ENCODE measurements at places on chromosomes 7 and 10.

DNA sequence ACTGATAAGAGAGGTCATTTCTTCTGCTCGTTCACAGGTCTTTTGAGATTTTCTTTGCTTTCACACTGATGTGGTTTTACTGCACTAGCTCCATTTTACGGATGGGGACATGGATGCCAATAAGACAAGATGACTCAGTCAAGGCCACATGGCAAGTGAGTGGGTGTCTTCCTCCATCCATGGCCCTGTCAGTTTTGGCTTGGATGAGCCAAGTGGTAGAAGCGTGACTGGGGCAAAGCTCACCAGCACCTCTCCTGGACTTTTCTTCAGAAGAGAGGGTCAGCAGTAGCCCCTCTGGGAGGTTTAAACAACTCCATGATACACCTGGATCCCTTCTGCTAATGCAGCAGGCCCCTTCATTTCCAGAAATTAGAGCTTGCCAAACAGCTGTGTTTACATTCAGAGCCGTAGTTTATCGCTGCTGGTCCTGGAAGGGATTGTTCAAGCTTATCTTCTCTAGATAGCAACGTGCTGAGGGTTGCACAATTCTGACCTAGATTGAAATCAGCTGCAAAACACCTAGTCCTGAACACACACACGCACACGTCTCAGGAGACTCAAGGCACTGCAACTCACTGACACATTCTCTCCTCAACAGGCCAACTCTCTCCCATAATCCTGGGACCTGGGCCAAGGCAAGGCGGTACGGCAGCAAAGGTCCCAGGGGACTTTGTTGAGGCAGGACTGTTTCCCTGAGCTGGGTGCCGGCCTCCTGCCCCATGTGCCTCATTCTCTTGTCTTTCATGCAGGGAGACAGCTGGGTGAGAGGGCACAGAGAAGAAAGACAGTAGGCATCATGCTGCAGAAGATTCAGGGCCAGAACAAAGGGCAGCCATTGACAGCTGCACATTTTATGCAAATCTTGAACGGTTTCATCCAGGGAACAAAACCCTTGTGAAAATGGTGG, 14.2 kb upstream of the PDCD4 start:
- no peak for DNase-seq

DNA sequence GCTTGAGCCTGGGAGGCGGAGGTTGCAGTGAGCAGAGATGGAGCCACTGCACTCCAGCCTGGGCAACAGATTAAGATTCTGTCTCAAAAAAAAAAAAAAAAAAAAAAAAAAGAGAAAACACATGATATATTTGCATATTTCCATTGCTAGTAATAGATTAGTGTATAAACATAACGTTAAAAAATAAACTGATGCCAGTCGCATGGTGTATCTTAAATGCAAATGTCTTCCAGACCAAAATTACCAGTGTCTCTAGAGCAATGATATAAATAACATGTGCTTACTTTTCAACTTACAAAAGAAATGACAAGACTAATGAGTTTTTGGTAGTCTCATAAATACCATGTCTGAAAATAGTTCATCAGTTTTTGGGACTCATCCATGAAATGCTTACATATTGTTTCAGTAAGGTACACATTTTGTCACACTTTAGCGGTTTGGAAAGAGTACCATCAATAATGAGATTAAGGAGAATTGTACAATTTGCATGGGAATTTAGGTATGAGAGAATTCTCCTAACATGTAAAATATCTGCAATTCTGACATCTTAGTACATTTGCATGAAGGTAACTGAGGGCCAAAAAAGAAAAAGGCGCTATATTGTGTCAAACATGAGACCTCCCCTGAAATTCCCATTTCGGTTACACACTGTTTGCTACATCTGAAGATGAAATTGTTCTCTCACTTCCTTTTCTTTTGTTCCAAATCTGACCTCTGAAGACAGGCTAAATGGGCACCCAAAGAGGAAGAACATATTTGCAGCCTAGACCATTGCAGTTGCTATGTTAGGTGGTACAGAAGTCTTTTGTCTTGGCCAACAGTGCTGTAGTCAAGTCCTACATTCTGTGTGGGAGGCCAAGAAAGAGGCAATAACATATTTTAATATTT, 51.5 kb upstream of the PIP4K2A start:
- no peak for DNase-seq

- no peak for DNase-seq
Measured at GRCh38 chr7:108589199-108589598, 19.5 kb downstream of the DNAJB9 start.

DNA sequence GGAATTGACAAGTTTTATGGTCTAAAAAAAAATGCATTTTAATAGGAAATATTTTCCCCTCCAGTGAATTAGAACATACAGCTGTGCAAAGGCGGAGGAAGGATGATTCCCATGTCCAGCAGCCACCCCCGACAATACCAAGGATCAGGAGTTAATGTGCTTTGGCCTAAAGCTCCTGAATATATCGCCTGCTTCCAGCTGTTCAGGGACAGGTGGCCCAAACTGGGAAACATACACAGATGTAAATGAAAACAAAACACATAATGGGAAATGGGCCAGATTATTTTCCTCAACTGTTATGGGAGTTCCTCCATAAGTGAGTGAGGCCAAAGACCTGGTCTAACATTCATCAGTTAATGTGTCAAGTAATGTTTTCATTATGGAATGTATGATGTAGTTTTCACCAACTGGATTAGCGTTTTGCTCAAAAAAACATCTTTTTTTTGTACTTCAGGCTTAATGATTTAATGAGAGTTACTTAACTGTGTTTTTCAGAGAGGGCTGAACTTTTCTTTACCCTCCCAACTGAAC, 55.1 kb upstream of the LAMB1 start:
- DNase-seq, result no peak

- DNase-seq, result no peak
Measured at GRCh38 chr7:158824028-158824427, 5.3 kb downstream of the ESYT2 start.

DNA sequence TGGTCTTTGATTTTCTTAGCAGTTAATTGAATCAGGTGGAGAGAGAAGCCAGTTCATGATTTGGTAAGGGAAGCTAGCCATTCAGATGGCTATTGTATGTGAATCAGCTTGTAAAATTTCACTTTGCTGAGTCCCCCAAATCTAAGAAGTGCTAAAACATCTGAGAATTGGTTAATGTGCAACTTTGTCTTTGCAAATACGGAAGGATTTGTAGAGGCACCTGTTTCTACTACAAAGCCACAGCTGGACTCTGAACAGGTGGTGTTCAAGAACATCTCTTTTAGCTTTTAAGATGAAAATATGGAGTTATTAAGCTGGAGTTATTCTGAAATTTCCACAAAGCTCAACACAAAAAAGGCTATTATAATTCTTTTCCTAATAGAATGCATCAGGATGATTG, 132.6 kb downstream of the VPS50 start:
- no peak for DNase-seq

DNA sequence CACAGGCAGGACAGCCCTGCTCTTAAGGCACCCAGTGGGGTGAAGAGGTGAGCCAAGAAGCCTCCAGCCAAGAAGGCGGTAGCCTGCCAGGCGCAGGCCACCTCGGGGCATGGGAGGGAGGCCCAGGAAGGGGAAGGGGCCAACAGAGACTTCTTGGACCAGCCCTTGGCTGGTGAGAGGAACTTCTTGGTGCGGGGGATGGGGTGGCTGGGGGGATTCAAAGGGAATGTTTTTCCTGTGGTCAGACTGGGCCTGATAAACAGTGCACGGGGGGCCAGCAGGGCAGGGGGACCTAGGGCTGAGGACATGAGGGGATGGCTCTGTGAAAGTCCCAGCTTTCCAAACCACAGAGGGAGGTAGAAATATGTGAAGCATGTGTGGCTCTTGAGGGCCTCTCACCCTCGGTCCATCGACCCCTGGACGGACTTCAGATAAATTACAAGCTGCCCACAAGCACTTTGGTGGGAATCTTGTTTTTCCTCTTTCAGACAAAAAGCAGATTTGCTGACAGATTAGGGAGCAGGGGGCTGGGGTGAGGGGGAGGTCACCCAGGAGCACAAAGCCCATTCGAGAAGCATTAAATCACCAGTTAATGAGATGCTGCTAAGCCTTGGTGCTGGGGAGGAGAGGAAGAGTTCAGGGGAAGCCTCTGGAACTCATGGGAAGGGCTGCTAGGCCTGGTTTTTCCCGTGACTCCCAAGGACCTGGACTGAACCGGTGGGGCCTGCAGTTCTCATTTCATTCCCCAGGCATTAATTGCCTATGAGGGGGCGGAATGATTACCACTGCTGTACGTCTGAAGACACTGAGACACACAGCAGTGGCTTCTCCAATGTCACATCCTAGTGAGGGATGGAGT, 11.3 kb downstream of the CRYGN start:
- peak; percentile 70 for DNase-seq

DNA sequence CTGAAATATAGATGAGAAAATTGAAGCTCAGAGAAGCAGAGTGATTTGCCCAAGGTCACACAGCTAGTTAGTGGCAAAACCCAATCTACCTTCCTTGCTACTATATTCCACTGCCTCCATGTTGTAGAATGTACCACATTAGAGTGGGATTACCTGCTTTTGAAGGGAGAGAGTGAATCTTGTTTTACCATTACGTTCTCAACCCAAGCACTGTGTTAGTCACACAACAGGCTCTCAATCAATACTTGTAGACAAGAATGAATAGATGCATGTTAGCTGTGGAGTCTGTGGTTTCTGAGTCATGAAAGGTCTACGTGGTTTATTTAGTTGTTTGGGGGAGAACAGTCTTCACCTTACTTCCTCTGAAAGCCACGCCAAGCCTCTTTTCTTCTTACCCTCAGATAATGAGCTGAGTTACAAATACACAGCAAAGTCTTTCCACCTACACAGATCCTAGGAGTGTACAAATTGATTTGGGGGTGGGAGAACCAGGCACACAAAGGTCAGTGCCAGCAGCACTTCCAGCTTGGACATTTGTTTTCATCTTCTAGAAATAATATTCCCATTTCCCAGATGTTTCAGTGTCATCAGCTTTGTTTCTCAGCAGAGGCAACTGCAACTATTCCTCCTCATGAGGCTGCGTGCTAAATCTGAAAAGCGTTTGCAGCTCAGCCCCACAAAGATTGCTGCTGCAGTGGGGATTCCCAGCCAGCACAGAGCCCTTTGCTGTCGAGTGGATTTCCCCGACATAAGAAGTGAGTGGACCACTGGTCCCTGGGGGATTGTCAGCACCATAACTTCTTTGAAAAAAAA, 71.5 kb upstream of the ADO start:
- DNase-seq, result no peak

GRCh38 chr7:30726296-30727006, 25.5 kb upstream of the INMT start:
- no peak for DNase-seq

GRCh38 chr10:65708057-65708456, 1217.8 kb upstream of the LRRTM3 start:
- DNase-seq, result no peak

DNA sequence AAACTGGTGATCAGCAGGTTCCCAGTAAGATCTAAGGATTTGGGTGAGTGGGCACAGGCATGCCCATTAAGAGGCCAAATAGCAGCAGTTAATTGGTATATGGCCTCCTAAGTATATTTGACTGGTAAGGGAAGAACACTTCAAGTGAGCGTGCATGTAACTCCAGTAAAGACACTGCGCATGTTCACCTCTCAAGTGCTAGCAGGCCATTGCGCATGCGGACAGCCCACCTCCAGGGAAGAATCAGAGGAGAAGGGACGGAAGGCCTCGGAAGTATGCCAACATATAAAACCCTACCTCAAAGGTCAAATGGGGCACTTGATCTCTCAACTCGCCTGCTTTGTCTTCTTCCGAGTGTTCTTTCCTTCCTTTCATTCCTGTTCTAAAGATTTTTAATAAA, 118.0 kb downstream of the ARL5B start:
- no peak for DNase-seq

DNA sequence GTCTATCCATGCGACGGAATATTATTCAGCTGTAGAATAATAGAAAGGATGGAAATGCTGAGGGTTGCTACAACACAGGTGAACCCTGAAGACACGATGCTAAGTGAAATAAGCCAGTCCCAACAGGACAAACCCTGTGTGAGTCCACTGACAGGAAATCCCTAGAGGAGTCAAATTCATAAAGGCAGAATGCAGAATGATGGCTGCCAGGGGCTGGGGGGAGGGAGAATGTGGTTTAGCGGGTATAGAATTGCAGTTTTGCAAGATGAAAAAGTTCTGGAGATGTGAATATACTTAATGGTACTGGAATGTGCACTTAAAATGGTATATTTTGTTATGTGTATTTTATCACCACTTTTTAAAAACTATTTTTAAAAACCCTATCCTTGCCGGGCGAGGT, 36.9 kb upstream of the DOCK1 start:
- DNase-seq, result no peak

GRCh38 chr7:31341141-31341540, 615 bp upstream of the NEUROD6 start:
- no peak for DNase-seq

GRCh38 chr10:75502389-75502788, 71.0 kb downstream of the LRMDA start:
- no peak for DNase-seq

- no peak for DNase-seq
Measured at GRCh38 chr10:49322371-49323170, 23.6 kb downstream of the C10orf71 start.

- no peak for DNase-seq
Measured at GRCh38 chr7:2566890-2567678, 8.3 kb downstream of the IQCE start.
